ENCODE measurements at places on chromosomes 5 and 9.
A peak's percentile ranks its signal among the peaks of the same experiment; 100 is the strongest.

GRCh38 chr9:120791161-120791560, 2.1 kb downstream of the FBXW2 start:
- no peak for DNase-seq

DNA sequence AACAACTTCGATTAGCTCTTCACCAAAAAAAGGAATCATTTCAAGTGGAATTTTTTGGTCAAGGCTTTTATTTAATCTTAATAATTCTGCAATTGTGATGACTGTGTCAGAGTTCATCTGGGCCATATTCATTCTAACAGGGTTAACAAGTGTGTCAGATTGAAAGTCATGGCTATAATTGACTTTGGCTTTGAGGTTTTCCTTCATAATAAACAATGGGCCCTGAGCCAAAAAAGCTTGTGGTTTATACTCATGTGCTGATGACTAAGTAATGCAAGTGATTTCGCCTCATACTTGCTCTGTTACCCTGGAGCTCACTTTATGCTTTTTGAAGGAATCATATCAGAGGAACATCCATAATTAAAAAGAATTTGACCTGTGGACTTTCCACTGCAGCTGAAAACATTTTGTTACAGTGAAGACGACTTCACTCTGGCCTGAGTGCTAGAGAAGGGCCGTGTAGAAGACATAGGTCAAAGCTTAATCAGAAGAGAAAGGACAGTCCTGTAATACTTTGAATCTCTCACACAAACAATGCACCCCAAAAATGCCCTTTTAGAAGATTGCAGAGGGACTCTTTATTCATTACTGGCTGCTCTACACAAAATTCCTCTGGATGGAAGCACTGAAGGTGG, 101.7 kb downstream of the GDNF start:
- no peak for DNase-seq

DNA sequence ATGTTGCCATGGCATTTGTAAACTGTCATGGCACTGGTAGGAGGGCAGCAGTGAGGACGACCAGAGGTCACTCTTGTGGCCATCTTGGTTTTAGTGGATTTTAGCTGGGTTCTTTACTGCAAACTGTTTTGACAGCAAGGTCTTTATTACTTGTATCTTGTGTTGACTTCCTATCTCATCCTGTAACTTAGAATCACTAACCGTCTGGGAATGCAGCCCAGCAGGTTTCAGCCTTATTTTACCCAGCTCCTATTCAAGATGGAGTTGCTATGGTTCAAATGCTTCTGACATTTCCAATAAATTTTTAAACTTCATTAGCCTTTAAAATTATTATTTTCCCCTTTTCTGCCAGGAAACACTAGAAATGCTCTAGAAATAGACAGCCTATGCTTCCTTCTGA, 839.1 kb downstream of the NR2F1-AS1 start:
- no peak for DNase-seq

- no peak for DNase-seq
These were observed 60.0 kb downstream of the SHB start for GRCh38 chr9:38009035-38009501.

- DNase-seq, result peak; percentile 78
These were observed 24.8 kb downstream of the PTBP3 start for GRCh38 chr9:112308588-112308987.

GRCh38 chr5:121795511-121795910, 56.2 kb upstream of the FTMT start:
- no peak for DNase-seq

DNA sequence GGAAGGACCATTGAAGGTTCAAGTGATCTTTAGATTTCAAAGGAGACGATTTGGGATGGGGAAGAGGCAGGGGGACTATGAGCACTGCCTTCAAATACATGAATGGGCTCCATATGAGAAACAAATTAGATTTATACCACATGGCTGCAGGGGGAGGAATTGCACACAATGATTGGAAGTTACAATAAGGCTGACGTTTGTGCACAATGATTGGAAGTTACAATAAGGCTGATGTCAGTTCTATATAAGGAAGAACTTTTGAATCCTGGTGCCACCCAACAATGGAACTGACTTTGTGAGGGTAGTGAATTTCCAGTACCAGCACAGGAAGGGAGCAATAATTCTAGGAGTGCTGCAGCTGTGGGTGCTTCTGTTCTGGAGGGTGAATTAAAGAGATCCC, 95.7 kb upstream of the PTGER4 start:
- DNase-seq, result no peak

DNA sequence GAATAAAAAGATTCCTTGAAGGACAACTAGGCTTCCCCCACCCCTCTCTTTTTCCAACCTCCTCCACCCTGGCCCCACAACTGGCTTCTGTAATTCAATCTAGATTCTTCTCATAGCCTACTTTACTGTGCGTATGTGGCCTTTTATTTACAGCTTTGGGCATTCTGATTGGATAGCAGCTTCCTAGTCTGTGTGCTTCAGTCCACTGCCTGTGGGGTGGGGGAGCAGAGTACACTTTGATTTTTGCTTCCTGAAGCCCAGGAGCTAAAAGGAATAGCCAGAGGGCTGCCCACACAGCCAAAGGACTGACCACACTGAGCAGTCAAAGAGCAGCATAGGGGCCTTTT, 30.4 kb downstream of the RUSC2 start:
- DNase-seq, result no peak

GRCh38 chr9:15416880-15417279, 5.8 kb upstream of the SNAPC3 start:
- peak; percentile 12 for DNase-seq

DNA sequence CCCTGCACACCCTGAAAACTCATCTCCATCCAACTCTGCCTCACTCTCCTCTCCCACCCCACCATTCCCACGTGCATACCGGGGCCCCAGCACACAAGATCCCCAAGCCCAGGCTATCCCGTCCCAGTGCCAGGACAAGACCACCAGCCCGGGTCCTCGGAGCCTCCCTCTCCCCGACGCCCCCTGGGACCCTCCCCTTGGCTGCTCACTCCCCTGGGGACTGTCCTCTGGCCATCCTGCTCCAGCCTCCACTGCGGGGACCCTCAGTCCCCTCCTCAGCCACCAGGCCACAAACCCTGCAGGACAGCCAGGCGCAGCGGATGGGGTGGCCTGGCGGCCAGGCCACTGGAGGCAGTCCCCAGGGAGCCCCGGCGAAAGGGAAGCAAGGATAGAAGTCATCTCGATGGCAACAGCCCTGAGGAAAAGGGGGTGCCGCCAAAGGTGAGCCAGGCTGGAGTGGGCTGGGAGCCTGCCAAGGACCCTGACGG, 62.8 kb downstream of the C9orf50 start:
- no peak for DNase-seq

DNA sequence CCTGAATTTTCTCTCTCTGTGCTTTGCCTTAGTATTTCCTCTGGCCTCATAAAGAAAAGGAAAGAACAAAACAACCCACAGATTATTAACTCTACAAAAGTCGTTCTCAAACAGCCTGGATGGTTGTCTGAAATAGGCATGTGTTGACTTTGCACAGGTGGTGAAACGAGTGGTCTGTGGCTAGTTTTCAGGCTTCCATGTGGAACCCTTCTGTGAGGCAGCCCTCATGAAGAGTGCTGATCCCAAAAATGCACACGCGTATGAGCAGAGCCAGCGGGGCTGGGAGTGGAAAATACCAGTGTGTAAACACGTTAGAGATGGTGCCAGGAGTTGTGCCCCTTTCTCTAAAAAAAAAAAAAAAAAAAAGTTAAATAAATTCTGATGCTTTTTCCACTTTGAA, 4.9 kb upstream of the PSAT1 start:
- no peak for DNase-seq

- DNase-seq, result no peak
These were observed 8.5 kb downstream of the POLR3G start for GRCh38 chr5:90483206-90483605.

DNA sequence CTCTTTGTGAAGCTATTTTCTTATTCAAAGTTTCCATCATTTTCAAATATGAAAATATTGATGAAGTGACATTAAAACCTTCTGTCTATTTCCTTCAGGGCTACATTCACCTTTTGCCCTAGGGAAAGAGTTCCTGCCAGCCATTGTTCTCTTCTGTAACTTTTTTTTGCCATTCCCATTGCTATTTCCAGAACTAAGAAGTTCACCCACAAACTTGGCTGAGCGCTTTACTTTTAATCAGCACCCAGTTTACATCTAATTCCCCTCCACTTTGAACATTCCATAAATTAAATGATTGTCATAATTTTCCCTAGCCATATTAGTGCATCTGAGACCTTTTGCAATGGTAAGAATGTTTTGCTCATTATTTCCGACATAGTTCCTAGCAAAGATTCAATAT, 4.4 kb downstream of the IL33 start:
- no peak for DNase-seq

DNA sequence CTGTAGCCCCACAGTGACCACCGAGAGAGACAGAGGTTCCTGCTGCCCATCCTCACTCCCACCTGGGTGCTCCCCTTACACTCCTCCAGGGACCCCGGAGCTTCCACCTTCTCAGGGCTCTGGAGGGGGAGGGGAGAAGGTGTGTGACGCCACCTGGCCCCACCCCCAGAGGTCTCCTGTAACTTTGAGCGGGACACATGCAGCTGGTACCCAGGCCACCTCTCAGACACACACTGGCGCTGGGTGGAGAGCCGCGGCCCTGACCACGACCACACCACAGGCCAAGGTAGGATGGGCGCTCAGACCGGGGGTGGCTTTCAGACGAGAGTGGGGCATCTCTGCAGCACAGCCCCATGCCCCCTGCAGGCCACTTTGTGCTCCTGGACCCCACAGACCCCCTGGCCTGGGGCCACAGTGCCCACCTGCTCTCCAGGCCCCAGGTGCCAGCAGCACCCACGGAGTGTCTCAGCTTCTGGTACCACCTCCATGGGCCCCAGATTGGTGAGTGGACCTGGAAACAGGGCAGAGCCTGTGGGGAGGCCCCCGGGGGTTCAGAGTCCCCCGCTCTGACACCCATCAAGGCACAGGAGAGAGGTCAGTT, 4.5 kb downstream of the MAMDC4 start:
- DNase-seq, result no peak

DNA sequence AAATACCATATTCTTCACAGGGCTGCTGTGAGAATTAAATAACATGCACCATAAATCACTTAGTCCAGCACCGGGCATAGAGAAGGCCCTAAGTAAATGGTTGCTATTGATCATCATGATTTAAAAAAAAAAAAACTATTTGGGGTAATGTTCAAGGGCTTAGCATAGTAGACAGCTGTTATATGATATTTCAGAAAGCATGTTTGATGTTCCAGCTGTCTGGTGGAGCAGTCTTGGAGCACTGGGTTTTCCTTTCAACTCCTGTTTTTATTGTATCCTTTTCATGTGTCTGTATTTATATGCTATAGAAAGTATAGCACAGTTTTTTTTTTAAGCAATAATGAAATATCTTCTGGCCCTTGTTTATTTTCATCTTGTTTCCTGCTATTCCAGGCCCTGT, 28.0 kb upstream of the TOMM5 start:
- no peak for DNase-seq

DNA sequence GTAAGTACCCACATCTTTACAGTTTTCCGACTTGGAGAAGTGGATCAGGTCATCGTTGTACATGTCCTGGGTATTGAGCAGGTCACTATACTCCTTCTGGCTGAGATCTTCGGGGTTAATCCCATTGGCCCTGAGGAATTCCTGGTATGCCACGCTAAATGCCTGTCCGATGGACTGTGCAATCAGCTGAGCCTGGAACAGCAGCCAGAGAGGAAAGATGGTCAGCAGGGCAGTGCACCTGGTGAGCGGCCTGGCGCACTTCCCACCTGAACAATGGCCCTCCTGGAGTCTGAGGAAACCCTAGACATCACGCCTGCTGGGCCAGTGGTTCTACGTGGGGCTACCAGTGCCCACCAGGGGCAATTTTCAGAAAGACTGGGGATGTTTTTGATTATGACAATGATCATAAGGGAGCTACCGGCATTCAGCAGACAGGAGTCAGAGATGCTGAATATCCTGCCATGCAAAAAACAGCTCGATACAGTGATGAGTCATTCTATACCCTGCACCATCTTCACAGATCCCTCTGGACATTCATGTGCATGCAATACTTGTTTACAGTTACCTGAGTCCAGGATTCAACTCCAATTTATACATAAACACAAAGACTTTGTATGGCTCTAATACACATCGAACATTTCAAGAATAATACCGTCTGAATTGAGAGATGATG, 127.2 kb downstream of the ENTREP1 start:
- DNase-seq, result no peak

- DNase-seq, result no peak
These were observed 4.4 kb upstream of the BASP1 start for GRCh38 chr5:17212996-17213395.

DNA sequence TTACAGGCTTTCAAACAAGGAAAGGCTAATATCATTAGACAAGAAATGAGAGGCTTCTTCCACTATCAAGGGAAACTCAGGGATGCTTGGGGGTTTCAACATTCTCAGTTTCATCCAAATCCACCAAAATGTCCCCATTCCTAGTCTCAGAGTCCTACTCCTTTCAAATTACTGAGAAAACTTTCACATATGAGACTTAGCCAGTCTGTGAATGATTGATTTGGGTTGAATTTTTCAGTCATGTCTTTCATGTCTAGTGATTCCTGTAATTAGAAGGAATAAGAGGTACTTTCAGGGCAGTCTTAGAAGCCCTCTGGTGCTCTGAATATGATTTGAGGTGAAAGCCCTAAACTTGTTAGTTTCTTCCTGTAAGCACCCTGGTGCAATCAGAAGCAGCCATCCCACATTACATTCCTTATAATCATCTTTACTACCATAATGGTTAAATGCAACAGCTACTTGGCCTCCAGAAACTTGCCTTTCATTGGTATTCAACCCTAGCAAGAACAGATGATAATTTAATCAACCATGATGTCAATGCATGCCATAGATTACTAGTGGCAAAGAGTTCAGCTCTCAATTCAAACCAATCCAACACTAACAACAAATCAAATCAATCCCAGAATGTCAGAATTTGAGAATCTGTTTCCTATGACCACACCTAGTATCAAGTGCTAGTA, 50.7 kb upstream of the RIC1 start:
- no peak for DNase-seq

GRCh38 chr5:173653822-173654523, 37.5 kb upstream of the BOD1 start:
- no peak for DNase-seq

- DNase-seq, result no peak
These were observed 17.2 kb upstream of the MLANA start for GRCh38 chr9:5873439-5873838.

DNA sequence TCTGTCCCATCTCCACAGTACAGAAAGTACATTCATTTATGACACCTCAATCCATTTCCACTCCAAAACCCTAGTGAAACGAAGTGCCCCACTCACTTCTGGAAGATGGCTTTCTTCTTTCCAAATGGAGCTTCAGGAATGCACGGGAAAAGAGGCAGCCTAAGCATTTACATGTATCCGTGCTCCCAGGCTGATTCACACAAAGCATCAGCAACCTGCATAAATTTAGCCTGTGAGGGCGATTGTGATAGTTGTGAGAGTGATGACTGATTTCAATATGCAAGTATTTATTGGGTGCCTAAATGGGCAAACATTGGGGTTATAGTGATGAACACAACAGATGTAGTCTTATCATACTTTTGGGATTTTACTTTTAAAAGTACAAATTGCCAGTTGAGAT, 86.6 kb downstream of the PLPPR1 start:
- no peak for DNase-seq

GRCh38 chr5:107464416-107464815, 206.3 kb downstream of the EFNA5 start:
- no peak for DNase-seq
